ENCODE measurements at places on chromosomes 5 and 9. TPM values are rescaled to one million over a fixed set of nuclear protein-coding genes. Genes with fewer than 3 reads are reported as not detected.

The PAPPA gene
- 2.2 TPM for polyA plus RNA-seq

GRCh38 chr5:159341906-159342310 is 11.6 kb upstream of the IL12B start:
- peak; percentile 37 for DNase-seq

DNA sequence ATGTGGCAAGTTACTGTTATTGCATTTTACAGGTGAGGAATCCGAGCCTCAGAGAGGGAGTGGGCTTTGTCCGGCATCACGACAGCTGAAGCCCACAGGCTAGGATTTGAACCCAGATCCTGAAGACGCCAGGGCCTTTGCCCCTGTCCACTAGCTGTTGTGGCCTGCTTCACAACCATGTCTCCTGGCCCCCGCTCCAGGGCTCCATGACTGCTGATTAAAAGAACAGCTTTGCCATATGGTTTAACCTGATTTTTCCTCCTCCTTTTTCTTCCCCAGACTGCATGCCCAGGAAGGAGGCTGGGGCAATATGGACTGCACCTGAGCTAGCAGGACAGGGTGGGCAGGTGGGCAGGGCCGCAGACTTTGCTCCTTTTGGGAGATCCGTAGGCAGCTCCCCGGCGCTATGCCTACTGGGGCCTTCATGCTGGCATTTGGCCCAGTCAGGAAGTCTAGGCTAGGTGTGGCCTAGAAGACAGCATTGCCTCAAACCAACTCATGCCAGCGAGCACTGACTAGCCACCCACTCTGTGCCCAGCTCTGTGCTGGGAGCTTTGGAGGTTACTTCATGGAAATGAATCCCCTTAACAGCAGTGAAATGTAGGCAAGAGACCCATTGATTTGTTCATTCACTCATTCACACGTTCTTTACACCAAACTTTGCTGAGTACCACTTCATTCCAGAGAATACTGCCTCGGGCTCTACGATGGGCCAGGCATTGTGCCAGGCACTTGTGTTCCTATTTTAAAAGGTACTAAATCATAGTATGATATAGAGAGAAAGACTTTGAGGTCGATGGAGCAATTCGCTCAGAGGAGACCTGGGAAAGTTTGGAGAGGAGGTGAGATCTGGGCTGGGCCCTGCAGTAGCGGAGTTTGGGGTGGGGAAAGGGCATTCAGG is 94.3 kb upstream of the CPEB4 start:
- DNase-seq = no peak

DNA sequence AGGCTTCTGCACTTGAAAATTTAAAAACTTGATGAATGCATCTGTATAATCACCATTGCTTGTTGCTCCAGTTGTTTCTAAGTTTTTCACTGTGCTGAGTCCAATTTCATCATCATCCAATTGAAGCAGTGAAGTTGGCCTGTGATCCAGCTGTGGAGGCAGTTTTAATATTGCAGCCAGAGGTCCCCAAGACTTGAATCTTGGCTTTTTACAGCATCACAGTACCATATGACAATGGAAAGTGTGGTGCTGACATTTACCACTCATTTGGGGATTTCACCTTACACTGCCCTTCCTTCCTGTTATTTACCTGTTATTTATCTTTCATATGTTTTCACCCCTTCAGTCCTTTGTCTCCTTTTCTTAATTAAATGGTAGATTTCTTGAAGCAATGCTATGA is 76.2 kb upstream of the SPIN1 start:
- no peak for DNase-seq

DNA sequence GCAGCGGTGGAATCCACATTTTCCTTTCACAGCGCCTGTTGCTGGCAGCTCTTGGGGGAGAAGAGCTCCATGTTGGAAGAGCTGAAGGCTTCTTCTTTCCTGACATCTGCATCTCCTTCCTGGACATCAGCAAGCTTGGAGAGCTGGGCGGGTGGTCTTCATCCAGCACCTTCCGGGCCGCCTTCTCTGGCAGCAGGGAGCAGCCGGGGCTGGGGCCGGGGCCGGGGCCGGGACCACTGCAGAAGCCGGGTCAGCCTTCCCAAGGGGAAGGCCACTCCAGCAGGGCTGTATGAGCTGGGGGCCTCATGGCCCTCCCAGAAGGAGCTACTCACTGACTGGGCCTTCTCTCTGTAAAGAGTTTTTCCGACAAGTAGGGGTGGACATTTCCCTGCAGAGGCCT is 787.5 kb downstream of the TLE4 start:
- no peak for DNase-seq
